Naive thymus-derived CD4-positive, alpha-beta T cell (primary cell): ENCODE measurements at places on chromosomes 5 and 9. TPM values are rescaled to one million over a fixed set of nuclear protein-coding genes. Genes with fewer than 3 reads are reported as not detected.

The SKIC3 gene
- 27.6 TPM for polyA plus RNA-seq

The SLIT3 gene
- not detected for polyA plus RNA-seq

The ZFP37 gene
- 1.7 TPM for polyA plus RNA-seq

The CSNK1G3 gene
- 20.0 TPM for polyA plus RNA-seq

The NR2F1 gene
- polyA plus RNA-seq, result not detected

The ORM2 gene
- polyA plus RNA-seq, result not detected

The PAEP gene
- not detected for polyA plus RNA-seq

The PHF24 gene
- not detected for polyA plus RNA-seq

The GPX3 gene
- 1.2 TPM for polyA plus RNA-seq

The PCDHGA5 gene
- not detected for polyA plus RNA-seq

The ADAMTS2 gene
- not detected for polyA plus RNA-seq

The MEGF9 gene
- polyA plus RNA-seq, result 3.9 TPM

The COL27A1 gene
- not detected for polyA plus RNA-seq

The MAMDC2 gene
- not detected for polyA plus RNA-seq

The FAM81B gene
- polyA plus RNA-seq, result not detected

The CCDC180 gene
- 0.76 TPM for polyA plus RNA-seq

The BHMT gene
- not detected for polyA plus RNA-seq

- no peak overlapping the region for H3K4me3 ChIP-seq
- DNase-seq, result no peak
- H3K36me3 ChIP-seq, result no peaks in the 10 kb centered on the region
- H3K27me3 ChIP-seq, result no peaks in the 10 kb centered on the region
- no peak overlapping the region for H3K27ac ChIP-seq
These were observed 108.0 kb upstream of the TSLP start for GRCh38 chr5:110963495-110963894.

- no peak for DNase-seq
- no peaks in the 10 kb centered on the region for H3K36me3 ChIP-seq
- H3K4me3 ChIP-seq, result no peak overlapping the region
- H3K4me1 ChIP-seq, result no peaks in the 10 kb centered on the region
- H3K27me3 ChIP-seq, result no peaks in the 10 kb centered on the region
These were observed 42.3 kb downstream of the LHFPL2 start for GRCh38 chr5:78606241-78606640.

GRCh38 chr5:115192098-115192497 is 22.4 kb upstream of the TRIM36 start:
- DNase-seq, result no peak
- H3K4me3 ChIP-seq, result no peak overlapping the region
- H3K27ac ChIP-seq, result no peak overlapping the region
- no peaks in the 10 kb centered on the region for H3K4me1 ChIP-seq

GRCh38 chr9:69744688-69745380 is 15.0 kb downstream of the PTAR1 start:
- no peaks in the 10 kb centered on the region for H3K36me3 ChIP-seq
- H3K27me3 ChIP-seq, result no peaks in the 10 kb centered on the region
- H3K27ac ChIP-seq, result no peak overlapping the region
- no peak for DNase-seq
- H3K4me1 ChIP-seq, result no peaks in the 10 kb centered on the region
- no peak overlapping the region for H3K4me3 ChIP-seq

- no peak for DNase-seq
- H3K4me1 ChIP-seq, result no peaks in the 10 kb centered on the region
- H3K27ac ChIP-seq, result no peak overlapping the region
- no peaks in the 10 kb centered on the region for H3K36me3 ChIP-seq
- no peak overlapping the region for H3K4me3 ChIP-seq
These were observed 211.9 kb upstream of the PAPPA start for GRCh38 chr9:115941561-115942315.

- no peak for DNase-seq
- H3K27ac ChIP-seq, result no peak overlapping the region
- no peaks in the 10 kb centered on the region for H3K36me3 ChIP-seq
- H3K4me3 ChIP-seq, result no peak overlapping the region
- no peaks in the 10 kb centered on the region for H3K27me3 ChIP-seq
These were observed 122.1 kb downstream of the SIL1 start for GRCh38 chr5:139076111-139076510.

GRCh38 chr9:108296056-108296455 is 559.7 kb downstream of the ACTL7B start:
- no peak overlapping the region for H3K4me3 ChIP-seq
- H3K27me3 ChIP-seq, result no peaks in the 10 kb centered on the region
- H3K36me3 ChIP-seq, result no peaks in the 10 kb centered on the region
- H3K4me1 ChIP-seq, result no peaks in the 10 kb centered on the region

- no peak overlapping the region for H3K27ac ChIP-seq
- no peaks in the 10 kb centered on the region for H3K27me3 ChIP-seq
- no peak for DNase-seq
- no peaks in the 10 kb centered on the region for H3K4me1 ChIP-seq
- no peaks in the 10 kb centered on the region for H3K36me3 ChIP-seq
These were observed 28.5 kb upstream of the IL17B start for GRCh38 chr5:149407323-149408251.

DNA sequence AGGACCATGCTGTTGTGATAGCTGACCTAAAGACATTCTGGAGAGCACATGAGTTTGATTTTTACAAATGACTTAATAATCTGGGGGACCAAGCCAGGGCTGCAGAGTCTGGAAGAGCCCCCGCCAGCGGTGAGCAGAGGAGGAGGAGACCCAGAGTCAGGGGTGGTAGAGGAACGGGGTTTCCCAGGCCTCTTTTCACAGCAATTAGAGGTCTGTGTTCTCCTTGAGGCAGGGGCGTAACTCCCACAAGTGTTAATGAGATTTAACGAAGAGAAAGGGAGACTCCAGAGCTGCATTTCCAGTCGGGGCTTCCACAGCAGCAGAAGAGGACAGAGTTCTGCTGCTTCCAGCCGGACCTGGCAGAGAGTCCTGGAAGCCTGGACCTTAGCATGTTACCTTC is 137.9 kb upstream of the SLC24A2 start:
- H3K4me3 ChIP-seq, result no peak overlapping the region
- H3K27ac ChIP-seq, result no peak overlapping the region
- no peaks in the 10 kb centered on the region for H3K36me3 ChIP-seq
- DNase-seq, result no peak

GRCh38 chr5:2300421-2300820 is 417.7 kb upstream of the IRX4 start:
- no peaks in the 10 kb centered on the region for H3K4me1 ChIP-seq
- no peaks in the 10 kb centered on the region for H3K36me3 ChIP-seq
- no peak for DNase-seq
- no peak overlapping the region for H3K27ac ChIP-seq
- no peak overlapping the region for H3K4me3 ChIP-seq

- no peak overlapping the region for H3K27ac ChIP-seq
- H3K4me3 ChIP-seq, result no peak overlapping the region
- no peaks in the 10 kb centered on the region for H3K27me3 ChIP-seq
- no peaks in the 10 kb centered on the region for H3K4me1 ChIP-seq
These were observed 65.3 kb downstream of the CDO1 start for GRCh38 chr5:115751176-115751575.

DNA sequence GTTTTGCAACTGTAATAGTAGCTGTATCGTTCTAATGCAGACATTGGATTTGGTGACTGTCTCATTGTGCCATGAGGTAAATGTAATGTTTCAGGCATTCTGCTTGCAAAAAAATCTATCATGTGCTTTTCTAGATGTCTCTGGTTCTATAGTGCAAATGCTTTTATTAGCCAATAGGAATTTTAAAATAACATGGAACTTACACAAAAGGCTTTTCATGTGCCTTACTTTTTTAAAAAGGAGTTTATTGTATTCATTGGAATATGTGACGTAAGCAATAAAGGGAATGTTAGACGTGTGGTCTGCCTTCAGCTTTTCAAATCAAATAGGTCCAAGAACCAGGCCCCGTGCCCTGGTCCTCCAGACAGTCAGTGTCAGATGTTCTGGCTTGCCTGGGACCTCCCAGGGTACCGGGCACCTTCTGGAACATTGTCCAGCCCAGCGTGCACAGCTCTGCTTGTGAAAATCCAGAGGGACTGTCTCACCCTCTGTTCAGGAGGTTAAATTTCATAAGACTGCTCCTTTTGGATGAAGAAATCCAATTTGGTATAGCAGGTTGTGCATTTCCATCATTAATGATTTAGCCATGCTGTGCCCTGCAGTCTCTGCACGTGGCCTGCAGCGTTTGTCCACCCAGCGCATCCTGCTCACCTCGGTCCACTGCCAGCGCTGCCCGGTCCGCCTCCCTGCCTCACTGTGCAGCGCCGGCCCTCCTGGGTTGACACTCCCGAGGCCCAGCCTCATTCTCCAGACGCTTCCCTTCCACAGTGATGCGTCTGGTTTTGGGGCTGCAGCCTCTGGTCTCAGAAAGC is 6.6 kb upstream of the AHRR start:
- no peak overlapping the region for H3K27ac ChIP-seq
- no peaks in the 10 kb centered on the region for H3K36me3 ChIP-seq
- no peaks in the 10 kb centered on the region for H3K4me1 ChIP-seq
- H3K4me3 ChIP-seq, result no peak overlapping the region
- no peak for DNase-seq
- H3K27me3 ChIP-seq, result no peaks in the 10 kb centered on the region

- H3K36me3 ChIP-seq, result no peaks in the 10 kb centered on the region
- H3K27me3 ChIP-seq, result no peaks in the 10 kb centered on the region
- no peak for DNase-seq
- no peaks in the 10 kb centered on the region for H3K4me1 ChIP-seq
These were observed 27.5 kb upstream of the PPARGC1B start for GRCh38 chr5:149702607-149702933.

DNA sequence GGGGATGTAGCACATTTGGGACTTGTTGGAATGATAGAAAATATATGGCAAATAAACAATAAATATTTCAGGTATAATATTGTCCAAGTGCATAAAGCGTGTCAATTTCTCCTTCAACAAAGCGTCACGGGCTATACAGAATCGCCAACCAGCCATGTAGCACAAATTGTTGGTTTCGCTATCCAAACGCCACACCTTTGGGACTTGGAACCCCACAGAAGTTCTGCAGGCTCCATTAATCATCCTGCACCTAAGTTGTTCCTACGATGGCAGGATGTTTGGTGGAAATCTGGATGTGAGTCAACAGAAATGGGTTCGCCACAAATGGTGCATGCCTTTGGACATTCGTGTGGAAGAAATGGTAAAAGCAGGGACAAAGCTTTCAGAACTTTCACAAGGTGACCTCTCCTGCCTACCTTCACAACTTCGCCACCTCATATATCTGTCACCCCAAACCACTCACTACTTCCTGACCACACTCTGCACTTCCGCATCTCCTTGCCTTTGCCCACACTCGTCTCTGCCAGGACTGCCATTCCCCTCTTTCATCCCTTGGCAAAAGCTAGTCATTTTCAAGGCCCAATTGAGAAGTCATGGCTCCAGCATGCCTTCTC is 95.7 kb downstream of the LHFPL2 start:
- no peak overlapping the region for H3K4me3 ChIP-seq
- no peaks in the 10 kb centered on the region for H3K27me3 ChIP-seq
- H3K36me3 ChIP-seq, result no peaks in the 10 kb centered on the region

DNA sequence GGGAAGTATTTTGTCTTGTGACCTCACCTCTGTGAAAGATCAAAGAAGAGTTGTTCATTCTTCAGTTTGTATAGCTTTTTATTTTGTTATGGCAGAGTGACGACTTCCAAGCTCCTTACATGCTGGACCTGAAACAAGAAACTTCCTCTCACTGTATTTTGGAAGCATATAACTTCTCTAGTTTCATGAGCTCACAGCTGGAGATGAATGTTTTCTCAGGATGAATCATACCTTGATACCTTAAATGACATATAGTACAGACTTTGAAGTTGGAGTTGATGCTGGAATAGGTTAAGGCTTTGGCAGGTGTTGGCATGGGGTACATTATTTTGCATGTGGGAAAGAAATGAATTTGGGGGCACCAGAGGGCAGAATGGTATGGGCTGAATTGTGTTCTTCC is 112.5 kb downstream of the SLC25A46 start:
- no peak overlapping the region for H3K4me3 ChIP-seq
- H3K27me3 ChIP-seq, result no peaks in the 10 kb centered on the region

GRCh38 chr5:141753971-141754713 is 72.1 kb upstream of the ARAP3 start:
- H3K27me3 ChIP-seq, result no peaks in the 10 kb centered on the region
- H3K27ac ChIP-seq, result no peak overlapping the region
- no peaks in the 10 kb centered on the region for H3K4me1 ChIP-seq
- no peak for DNase-seq
- no peaks in the 10 kb centered on the region for H3K36me3 ChIP-seq

GRCh38 chr5:124140060-124140459 is 606.4 kb downstream of the ZNF608 start:
- no peaks in the 10 kb centered on the region for H3K36me3 ChIP-seq
- H3K4me1 ChIP-seq, result no peaks in the 10 kb centered on the region
- no peaks in the 10 kb centered on the region for H3K27me3 ChIP-seq
- no peak overlapping the region for H3K4me3 ChIP-seq
- no peak for DNase-seq
- H3K27ac ChIP-seq, result no peak overlapping the region

- DNase-seq, result peak; percentile 14
- H3K4me3 ChIP-seq, result no peak overlapping the region
- no peaks in the 10 kb centered on the region for H3K27me3 ChIP-seq
- H3K4me1 ChIP-seq, result peaks cover 5% of the 10 kb centered on the region
- no peak overlapping the region for H3K27ac ChIP-seq
These were observed 26.2 kb downstream of the TERT start for GRCh38 chr5:1268666-1269065.

GRCh38 chr9:33703430-33704102 is 91.8 kb upstream of the PRSS3 start:
- H3K27me3 ChIP-seq, result peaks cover 5% of the 10 kb centered on the region
- H3K27ac ChIP-seq, result no peak overlapping the region
- no peaks in the 10 kb centered on the region for H3K4me1 ChIP-seq
- H3K36me3 ChIP-seq, result no peaks in the 10 kb centered on the region
- no peak for DNase-seq

DNA sequence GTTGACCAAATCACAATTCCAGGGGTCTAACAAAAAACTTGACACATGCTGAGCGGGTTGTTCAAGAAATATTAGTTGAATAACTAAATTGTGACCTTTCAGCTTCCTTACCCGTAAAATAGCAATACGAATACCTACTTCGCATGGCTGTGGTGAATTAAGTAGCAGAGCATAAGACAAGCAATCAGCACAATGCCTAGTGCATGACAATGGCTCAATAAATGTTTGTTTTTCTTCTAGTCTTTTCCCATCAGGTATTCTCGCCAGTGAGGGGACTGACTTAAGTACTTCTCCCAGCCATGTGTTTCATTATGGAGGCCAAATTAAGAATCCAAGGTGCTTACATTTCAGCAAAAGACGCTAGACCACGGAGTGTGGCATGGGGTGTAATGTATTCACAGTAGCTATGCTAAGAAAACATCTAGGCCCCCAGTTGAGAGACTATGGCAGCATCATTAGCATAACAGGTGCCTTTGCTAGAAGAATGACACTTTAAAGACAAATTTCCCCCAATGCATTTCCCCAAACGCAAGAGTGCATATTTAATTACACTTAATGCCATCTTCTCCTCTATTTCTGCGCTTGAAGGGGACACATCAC is 145.9 kb downstream of the ASTN2 start:
- H3K27ac ChIP-seq, result no peak overlapping the region
- no peaks in the 10 kb centered on the region for H3K27me3 ChIP-seq
- no peak overlapping the region for H3K4me3 ChIP-seq
- H3K36me3 ChIP-seq, result no peaks in the 10 kb centered on the region
